ENCODE measurements at places on chromosomes 3 and 15.

DNA sequence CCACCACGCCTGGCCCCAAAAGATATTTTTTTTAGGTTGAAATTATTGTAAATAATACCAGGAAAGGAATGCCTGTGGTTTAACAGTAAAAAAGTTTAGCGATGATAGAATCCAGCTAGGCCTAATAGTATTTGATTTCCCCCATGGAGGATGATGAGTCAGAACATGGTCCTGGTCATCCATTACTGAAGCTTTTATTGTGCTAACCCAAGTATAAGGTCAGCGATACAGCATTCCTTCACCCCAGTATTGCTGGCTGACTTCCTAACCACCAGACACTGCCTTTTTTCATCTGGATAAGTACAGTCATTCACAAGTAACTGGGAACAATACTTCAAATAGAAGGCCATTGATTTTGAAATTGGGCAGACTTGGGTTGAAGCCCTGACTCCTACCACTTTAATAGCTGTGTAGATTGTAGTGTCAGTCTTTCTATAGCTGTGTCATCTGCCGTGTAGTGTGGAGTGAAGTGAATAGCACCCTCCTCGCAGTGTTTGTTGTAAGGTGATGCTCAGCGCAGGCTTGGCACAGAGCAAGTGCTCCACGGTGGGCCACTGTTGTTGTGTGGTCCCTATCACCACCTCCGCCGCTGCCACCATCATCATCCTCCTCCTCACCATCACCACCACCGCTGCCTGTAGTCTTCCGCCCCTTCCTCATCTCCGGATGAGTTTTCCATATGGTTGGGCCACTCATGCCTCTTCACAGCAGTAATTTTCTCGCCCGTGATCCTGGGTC is 436.0 kb upstream of the TPM1 start:
- DNase-seq: no peak

DNA sequence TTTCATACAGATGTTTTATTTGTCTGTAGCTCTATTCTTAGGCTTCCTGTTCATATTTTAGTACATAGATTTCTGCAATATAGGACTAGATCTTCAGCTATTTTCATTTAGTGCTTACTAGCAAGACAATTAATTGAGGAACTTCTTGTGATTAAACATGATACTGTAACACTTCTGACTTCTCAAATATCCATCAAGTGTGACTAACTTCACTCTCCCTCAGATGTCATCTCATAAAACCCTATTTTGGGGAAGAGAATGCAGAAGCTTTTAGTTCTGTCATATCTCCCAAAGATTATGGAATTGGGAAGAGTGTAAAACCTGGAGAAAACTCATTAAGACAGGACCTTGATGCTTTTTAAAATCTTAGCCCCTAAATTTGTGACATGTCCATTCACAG is 28.6 kb upstream of the GOLIM4 start:
- DNase-seq: no peak

DNA sequence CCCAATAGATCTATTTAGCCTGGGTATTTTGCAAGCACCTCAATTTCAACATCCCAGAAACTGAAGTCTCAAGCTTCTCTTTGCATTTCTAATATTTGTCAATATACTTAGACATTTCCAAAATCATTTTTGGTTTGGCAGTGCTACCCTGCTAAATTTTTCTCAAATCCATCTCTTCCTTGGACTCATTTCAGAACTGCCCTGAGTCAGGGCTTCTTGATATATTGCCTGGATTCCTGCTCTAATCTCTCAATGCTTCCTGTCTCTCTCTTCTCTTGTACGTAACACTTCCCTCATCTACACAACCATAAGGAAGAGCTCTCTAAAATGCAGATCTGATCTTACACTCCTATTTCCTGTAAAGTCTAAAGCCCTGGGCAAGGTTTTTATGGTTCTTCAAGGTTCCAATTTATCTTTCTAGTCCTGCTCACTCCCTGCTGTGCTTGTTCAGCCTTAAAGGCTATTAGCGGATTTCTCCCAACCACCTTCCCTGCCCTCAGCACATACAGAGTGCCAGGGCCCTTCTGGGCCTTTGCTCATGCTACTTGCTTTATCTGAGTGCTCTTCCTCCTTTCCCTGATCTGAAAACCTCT is 53.0 kb upstream of the MME start:
- no peak for DNase-seq

DNA sequence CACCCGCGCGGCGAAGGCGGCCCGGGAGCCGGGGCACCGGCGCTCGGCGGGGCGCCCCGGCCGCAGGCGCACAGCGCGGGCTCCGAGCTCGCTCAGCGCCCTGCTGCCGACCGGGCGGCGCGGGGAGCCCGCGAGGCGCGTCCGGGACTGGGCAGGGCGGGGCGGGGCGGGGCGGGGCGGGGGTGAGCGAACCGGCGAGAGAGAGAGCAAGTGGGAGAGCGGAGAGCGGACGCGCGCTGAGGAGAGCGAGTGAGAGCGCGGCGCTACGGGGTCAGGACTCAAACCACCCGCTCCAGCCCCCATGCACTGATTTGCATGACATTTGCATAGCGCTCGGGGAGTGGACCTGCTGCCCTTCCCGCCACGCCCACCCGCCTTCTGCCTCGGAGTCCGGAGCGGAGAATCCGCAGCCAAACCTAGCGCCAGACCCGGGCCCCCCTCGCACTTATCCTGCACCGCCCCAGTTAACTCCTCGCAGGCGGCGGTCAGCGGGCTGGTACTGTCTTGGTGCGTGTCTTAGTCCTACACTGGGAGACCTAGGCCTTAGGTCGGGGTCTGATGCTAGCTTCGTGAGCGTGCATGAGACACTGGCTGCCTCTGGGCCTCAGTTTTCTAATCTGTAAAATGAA is at the start of gene MYLK:
Gene MYLK (minus strand): TSS at position 130 of the 629 bp plus-strand sequence. CDS start 90,491 bp downstream, outside the sequence.
- no peak for DNase-seq

GRCh38 chr3:36295296-36295695 is 85.0 kb upstream of the STAC start:
- DNase-seq: no peak

All from chondrocyte (in vitro differentiated cells).